NCI-H748 treated with DMSO at 0.1 percent for 48 hours (cell line): ENCODE measurements at places on chromosomes 16 and 17.

- DNase-seq = no peak
These were observed 1.8 kb upstream of the EXOSC6 start for GRCh38 chr16:70253291-70254106.

- no peak for DNase-seq
These were observed 548 bp downstream of the HAGH start for GRCh38 chr16:1825864-1826690.

- DNase-seq = no peak
These were observed 100.5 kb upstream of the HS3ST3A1 start for GRCh38 chr17:13702266-13702665.

GRCh38 chr16:49466529-49466831 lies 92.9 kb downstream of the C16orf78 start:
- no peak for DNase-seq

DNA sequence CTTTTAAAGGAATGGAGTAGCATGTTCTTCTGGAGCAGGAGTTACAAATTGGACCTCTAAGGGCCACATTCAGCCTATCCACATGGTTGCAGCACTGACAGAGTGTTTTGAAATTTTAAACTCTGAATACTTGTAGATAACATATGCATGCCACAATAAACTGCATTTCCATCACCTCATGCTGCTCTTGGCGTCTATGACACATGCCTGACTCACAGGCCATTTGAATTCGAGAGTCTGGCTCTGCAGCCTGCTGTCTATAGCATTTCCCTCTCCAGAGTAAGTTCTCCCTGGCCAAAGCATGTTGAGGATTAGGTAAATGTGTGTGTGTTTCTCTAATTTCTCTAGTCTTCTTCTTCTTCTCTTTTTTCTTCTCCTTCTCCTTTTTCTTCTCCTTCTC lies 28.7 kb upstream of the MYOCD start:
- DNase-seq = no peak

- DNase-seq = no peak
These were observed 277.9 kb upstream of the MON1B start for GRCh38 chr16:76913046-76913445.

DNA sequence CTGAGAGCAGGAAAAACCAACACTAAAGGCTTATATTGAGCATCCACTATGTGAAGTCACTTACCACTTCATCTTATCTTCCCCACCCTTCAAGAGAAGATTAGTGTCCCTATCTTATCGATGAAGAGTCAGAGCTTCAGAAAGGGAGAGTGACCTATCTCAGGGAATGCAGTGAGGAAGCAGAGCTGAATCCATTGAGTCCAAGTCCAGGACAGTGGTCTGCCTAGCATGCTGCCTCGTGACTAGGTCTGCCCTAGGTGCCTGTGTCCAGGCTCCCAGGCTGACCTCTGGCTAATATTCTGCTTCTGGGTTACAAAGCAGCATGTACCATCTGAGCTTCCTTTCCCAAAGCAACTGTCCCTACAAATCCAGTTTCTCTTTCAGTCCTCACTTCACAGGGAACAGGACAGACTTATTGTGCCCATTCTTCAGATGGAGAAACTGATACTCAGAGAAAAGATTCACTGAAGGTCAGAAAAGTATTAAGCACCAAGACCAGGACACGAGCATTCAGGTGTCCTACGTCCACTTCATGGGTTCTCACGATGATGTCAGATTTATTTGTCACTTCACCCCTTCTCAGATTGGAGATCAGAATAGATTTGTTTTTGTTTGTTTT lies 13.3 kb upstream of the FZD2 start:
- no peak for DNase-seq

GRCh38 chr17:10857976-10858375 lies 20.1 kb upstream of the PIRT start:
- DNase-seq = no peak

GRCh38 chr17:76738468-76738850 lies 540 bp downstream of the MFSD11 start:
- no peak for DNase-seq

GRCh38 chr17:58375811-58376210 lies 23.8 kb upstream of the SUPT4H1 start:
- no peak for DNase-seq

- DNase-seq = no peak
These were observed 12.8 kb downstream of the FLYWCH2 start for GRCh38 chr16:2895813-2896212.

GRCh38 chr17:65515959-65516948 lies 45.2 kb downstream of the AXIN2 start:
- DNase-seq = no peak

- no peak for DNase-seq
These were observed 93.4 kb downstream of the C16orf95 start for GRCh38 chr16:87223656-87224248.

DNA sequence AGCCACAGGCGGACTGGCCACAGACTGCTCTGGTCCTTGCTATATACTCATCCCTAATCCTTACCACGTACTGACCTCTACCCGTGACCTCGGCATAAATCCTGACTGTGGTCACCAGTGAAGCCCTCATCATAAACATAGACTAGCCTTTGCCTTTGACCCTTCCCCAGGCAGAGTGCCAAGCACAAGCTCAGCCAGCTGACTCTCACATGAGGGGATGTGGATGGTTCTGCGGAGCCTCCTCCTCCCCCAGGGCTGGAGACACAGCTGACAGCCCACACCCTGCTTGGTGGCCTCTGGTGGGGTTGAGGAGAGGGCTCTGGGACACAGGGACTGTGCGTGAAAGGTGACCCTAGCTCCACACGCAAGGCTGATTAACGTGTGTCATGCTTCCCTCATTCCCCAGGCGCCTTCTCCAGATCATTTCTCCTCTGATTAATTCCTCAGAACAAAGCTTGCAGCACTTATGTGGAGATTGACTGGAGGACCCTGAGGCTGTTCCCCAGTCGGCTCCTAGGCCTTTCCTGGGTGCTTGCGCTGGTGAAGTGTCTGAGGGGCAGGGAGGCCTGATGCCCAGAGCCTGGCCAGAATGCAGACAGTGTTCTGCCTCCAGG lies 241.5 kb upstream of the NLRP1 start:
- no peak for DNase-seq

GRCh38 chr17:27985736-27986399 lies 56.6 kb upstream of the NLK start:
- DNase-seq = no peak

DNA sequence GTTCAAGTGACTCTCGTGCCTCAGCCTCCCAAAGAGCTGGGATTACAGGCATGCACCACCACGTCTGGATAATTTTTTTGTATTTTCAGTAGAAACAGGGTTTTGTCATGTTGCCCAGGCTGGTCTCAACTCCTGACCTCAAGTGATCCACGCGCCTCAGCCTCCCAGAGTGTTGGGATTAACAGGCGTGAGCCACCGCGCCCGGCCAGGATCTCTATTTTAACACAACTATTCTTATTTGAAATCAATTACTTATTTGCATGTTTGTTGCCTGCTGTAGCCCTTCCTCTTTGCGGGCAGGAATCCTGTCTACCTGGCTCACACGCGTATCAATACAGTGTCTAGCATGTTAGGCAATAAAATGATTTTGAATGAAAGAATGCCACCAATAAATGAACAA lies 818 bp upstream of the CNEP1R1 start:
- no peak for DNase-seq

DNA sequence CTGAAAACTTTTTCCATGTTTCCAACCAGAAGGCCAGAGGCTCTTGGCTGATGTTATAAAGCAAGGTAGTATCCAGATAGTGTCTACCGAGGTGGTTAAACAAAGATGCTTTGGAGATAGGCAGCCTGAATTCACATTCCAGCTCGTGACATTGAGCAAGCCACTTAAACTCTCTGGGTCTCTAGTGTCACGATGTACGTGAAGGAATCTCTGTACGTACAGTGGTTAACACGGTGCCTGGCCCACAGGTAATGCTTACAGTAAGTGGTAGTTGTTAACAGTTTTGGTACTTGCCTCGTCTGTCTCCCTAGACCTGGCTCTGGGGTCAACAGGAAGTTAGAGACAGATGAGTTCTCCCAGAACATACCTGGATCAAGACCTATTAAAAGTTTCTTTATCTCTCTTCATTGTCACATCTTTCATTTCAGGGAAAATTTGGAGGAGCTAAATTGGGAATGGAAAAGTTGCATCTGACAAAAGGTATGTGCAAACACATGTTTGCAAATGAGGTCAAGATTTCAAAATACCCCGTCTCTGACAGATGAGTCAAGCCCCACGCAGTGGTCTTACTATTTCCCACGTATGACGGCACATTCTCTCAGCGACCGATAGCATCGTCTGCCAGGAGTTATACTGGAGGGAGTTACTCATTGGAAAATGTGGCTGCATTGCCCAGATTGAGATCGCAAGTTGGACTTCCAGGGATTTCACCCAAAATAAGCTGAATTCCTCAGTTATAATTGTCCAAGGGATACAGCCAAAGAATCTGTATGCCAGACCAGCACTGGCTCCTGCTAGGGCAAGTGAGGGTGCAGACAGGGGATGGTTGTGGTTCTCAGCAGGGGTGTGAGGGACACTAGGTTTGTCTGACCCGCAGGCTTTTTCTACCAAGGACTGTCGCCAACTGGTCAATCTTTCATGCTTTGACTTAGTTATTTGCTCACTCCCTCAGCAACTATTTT lies 18.9 kb upstream of the MYH10 start:
- DNase-seq = no peak

- no peak for DNase-seq
These were observed 93.3 kb downstream of the CMIP start for GRCh38 chr16:81537721-81538561.

- no peak for DNase-seq
These were observed 419 bp downstream of the RAB37 start for GRCh38 chr17:74737299-74738050.

DNA sequence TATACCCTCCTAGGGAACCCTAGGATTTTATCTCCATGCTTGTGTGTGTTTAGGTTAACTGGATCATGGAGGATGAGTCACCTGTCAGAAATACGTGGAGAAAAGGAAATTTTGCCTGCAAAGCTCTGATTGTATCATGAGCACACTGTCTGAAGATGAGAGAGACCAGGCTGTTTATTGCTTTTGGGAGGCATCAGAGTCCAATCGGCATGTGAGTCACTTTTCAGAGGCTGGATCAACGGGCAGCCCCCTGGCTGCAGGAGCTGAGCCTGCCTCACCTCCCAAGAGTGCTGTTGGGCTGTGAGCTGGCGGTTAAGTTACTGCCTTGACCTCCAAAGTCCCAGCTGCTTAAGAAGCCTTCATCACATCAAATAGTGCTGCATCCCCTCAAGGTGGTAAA lies 41.5 kb upstream of the MED9 start:
- no peak for DNase-seq

GRCh38 chr16:16036359-16036792 lies 87.0 kb downstream of the ABCC1 start:
- no peak for DNase-seq

- DNase-seq = no peak
These were observed 93.9 kb downstream of the CEP112 start for GRCh38 chr17:66098040-66098439.

- peak; percentile 29 for DNase-seq
These were observed 38.2 kb upstream of the PIRT start for GRCh38 chr17:10875984-10876555.

DNA sequence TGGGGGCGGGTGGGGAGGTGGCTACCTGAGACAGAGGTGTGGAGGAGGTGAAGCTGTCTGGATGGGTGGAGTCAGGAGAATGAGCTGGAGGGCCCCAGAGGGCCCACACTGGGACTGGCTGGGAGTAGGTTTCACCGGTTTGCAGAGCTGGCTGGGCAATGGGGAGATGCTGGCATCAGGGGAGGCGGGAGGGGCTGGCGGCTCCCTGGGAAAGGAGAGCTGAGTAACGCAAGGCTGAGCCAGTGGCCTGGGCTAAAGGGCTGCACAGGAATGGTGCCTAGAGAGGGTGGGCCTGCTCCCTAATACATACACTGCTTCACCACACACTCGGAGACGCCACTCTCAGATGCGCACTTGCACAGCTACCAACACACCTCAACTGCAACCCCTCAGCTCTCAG lies 12.4 kb downstream of the P3H4 start:
- DNase-seq = no peak

GRCh38 chr17:79948945-79949655 lies 86.6 kb downstream of the TBC1D16 start:
- no peak for DNase-seq

- no peak for DNase-seq
These were observed 1.1 kb downstream of the C1QTNF1 start for GRCh38 chr17:79024901-79025737.

- DNase-seq = no peak
These were observed 17.8 kb downstream of the PLLP start for GRCh38 chr16:57266531-57267260.

DNA sequence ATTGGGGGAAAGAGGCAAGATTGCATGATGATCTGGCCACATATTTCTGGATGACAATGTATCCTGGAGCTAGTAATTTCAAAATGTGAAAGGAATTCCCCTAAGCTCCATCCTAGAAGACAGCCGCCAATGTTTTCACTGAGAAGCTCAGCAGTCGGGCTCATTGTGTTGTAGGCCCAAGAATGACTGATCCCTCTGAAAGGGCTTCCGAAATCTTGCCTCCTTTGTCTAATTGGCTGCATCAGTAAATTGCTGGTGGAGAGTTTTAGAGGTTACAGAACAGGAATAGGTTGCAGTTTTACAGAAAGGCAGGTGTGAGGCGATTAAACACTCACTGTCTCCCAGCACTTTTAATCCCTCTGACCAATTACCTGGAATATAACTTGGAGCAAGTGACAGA lies 464.1 kb upstream of the SALL1 start:
- no peak for DNase-seq

- DNase-seq = no peak
These were observed 240.0 kb upstream of the ZFHX3 start for GRCh38 chr16:73287859-73288405.

DNA sequence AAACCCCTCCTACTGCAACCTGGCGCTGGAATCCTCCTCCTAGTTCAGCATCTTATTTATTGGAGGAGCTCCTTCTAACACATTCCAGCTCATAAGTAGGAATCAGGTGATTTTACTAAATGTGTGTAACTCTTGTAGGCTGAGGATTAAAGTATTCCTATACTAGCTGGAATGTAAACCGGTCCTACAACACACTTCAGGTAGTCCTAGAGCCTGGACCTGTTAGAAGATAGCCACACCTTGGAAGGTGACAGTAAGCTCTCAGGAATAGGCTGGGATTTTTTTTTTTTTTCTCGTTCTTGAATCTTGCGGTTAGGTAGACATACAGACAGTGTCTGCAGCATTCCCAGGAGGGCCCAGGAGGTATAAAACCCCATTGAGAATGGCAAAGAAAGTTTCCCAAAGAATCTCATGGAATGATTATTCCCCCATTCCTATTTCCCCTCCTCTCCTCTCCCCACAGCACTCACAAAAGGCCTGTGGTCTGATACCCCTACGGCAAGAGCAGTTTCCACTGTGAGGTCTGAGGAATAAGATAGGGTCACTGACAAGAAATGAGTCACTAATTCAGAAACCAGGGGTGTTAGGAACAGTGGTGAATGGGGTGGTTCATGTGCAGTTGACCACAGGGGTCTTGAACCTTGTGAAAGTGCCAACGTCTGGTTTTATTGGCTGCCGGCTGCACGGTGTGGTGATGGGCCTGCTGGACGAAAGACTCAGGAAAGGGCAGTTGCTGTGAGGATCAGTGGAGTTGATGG lies 267.1 kb downstream of the UTP18 start:
- no peak for DNase-seq

GRCh38 chr16:28308794-28309584 lies 16.7 kb downstream of the SBK1 start:
- no peak for DNase-seq

- no peak for DNase-seq
These were observed 51.2 kb downstream of the RAI1 start for GRCh38 chr17:17732444-17732843.
